ENCODE measurements at places on chromosomes 7 and 10. TPM values are rescaled to one million over a fixed set of nuclear protein-coding genes. Genes with fewer than 3 reads are reported as not detected.

Gene CTTNBP2
- polyA plus RNA-seq: 36.0 TPM

GRCh38 chr7:157488281-157488680, 151.5 kb downstream of the DNAJB6 start:
- no peak for DNase-seq

DNA sequence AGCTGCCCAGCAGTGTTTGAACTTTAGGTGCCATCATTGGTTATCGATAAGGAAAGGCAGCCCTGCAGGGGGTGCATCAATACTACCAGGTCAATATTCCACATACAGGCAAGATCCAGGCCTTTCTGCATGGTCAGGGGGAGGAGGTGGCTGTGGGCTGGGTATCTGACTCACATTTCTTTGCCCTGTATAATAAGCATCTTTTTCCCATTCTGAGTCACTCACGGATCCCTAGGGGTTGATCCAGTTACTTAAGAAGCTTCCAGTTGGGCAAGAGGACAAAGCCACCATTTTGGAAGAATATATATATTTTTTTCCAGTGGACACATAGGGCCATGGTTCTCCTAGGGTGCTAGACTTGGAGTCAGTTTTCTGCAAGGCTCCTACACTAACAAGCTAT, 114.2 kb upstream of the HABP2 start:
- DNase-seq: no peak

Gene BICC1
- polyA plus RNA-seq: 68.7 TPM

- no peak for DNase-seq
Observed at GRCh38 chr7:32428546-32428945, 61.6 kb downstream of the LSM5 start.

All from renal pelvis (tissue), 12 donors.